ENCODE measurements at places on chromosomes 11 and 22.

- H3K4me1 ChIP-seq = no peaks in the 10 kb centered on the region
- no peak overlapping the region for H3K4me3 ChIP-seq
- DNase-seq = no peak
- H3K36me3 ChIP-seq = peaks cover 14% of the 10 kb centered on the region
These were observed 18.3 kb downstream of the RCN1 start for GRCh38 chr11:32109138-32109537.

GRCh38 chr11:106043540-106043939 lies 21.5 kb upstream of the MSANTD4 start:
- H3K4me3 ChIP-seq = no peak overlapping the region
- H3K27ac ChIP-seq = no peak overlapping the region
- H3K36me3 ChIP-seq = no peaks in the 10 kb centered on the region
- no peaks in the 10 kb centered on the region for H3K27me3 ChIP-seq

- DNase-seq = no peak
- H3K27ac ChIP-seq = no peak overlapping the region
- H3K36me3 ChIP-seq = no peaks in the 10 kb centered on the region
- peaks cover 15% of the 10 kb centered on the region for H3K4me1 ChIP-seq
- no peak overlapping the region for H3K4me3 ChIP-seq
These were observed 8.1 kb upstream of the NNMT start for GRCh38 chr11:114288136-114288535.

DNA sequence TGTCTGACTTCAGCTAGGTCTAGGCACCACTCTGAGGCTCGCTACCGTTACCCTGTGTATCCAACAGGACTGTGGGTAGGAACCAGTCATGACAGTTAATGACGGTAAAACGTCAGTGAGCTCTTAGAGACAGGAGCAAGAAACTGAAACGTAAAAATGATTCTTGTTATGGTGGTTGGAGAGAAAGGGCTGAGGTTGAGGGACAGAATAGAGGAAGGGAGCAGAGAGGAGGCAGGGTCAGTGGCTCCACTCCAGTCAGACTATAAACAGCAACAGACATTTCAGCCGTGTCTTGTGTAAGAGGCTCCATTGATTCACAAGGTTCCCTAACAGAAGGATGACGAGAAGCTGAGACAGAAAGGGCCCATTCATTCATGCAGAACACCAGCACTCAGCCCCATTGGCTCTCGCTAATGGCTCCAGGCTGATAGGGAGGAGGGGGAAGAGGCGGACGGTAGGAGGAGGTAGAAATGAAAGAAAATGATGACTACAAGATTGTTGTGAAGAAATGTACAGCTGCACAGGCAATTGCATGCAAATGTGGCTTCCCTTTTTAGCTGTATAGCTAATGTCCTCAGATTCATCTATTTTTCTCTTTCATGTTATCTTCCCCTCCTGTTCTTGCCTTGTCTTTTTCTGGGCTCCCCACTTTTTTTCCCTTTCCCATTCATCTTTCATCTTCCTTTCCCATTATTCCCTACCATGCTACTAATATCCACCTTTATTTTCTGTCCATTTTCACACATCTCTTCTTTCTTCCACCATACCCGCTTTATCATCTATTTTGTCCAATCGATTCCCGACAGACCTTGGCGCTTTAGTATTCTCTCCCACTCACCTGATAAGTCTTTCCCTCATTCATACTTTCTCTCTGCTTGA lies 34.3 kb downstream of the ETS1 start:
- H3K4me3 ChIP-seq = no peak overlapping the region
- H3K27me3 ChIP-seq = peaks cover 16% of the 10 kb centered on the region
- peak overlapping the region; percentile 70 for H3K27ac ChIP-seq
- DNase-seq = peak; percentile 56

- H3K27ac ChIP-seq = no peak overlapping the region
- no peaks in the 10 kb centered on the region for H3K4me1 ChIP-seq
- DNase-seq = no peak
- H3K4me3 ChIP-seq = no peak overlapping the region
These were observed 32.6 kb downstream of the SVIP start for GRCh38 chr11:22797047-22797446.

GRCh38 chr11:16924462-16924825 lies 89.8 kb downstream of the PLEKHA7 start:
- no peak overlapping the region for H3K4me3 ChIP-seq
- no peak overlapping the region for H3K27ac ChIP-seq

GRCh38 chr11:126992065-126992803 lies 8.3 kb downstream of the KIRREL3 start:
- H3K27me3 ChIP-seq = peaks cover 28% of the 10 kb centered on the region
- H3K4me1 ChIP-seq = peaks cover 16% of the 10 kb centered on the region
- no peak overlapping the region for H3K27ac ChIP-seq
- H3K36me3 ChIP-seq = no peaks in the 10 kb centered on the region

DNA sequence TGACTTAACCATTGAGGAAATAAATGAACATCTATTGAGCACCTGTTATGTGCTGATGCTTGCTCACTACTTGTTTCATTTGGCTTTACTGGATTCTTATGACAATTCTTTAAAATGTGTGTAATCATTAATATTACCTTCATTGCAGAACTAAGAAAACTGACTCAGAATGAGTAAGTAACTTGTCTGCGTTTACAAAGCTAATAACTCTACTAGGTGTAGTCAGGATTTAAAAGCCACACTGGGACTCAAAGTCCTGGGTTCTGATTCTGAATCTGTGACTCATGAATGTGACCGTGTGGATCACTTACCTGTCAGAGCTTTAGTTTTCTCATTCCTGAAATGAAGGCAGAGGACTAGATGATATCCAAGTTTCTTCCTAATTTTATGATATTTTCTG lies 23.4 kb upstream of the KIRREL3 start:
- no peaks in the 10 kb centered on the region for H3K36me3 ChIP-seq
- H3K27me3 ChIP-seq = peaks cover 2% of the 10 kb centered on the region
- no peak overlapping the region for H3K4me3 ChIP-seq
- no peak overlapping the region for H3K27ac ChIP-seq
- no peaks in the 10 kb centered on the region for H3K4me1 ChIP-seq
- no peak for DNase-seq

DNA sequence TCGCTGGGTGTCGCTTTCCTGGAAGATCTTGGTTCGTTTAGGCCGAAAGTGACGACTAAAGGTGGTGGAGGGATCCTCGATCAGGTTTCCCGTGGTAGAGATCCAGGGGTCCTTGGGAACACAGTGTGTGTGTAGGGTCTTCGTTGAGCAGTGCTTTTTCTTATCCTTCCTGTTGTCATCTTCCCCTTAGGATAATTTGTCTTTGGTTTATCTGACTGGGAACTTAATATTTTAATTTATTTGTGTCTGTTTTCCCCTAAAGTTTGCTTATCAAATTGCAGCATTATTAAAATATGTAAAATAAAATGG lies 403 bp downstream of the RBM7 start:
- no peak for DNase-seq
- H3K4me3 ChIP-seq = peak overlapping the region; percentile 92
- peaks cover 7% of the 10 kb centered on the region for H3K36me3 ChIP-seq
- peak overlapping the region; percentile 99 for H3K27ac ChIP-seq

DNA sequence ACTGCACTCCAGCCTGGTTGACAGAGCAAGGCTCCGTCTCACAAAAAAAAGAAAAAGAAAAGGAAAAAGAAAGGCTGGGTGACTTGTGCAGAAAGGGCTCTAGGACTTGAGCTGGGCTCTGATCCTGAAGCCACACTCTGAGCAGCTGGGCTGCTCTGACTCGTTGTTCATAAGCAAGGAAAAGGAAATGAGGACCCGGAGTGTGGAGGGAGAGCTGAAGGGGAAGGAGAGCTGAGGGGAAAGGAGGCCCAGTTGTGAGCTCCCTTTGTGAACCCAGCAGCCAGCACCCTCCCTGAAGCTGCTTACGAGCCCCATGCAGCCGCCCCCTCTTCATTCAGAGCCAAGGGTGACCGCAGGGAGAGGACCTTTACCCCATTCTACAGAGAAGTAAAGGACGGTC lies 12.3 kb upstream of the SH3BP1 start:
- no peaks in the 10 kb centered on the region for H3K27me3 ChIP-seq
- peaks cover 61% of the 10 kb centered on the region for H3K4me1 ChIP-seq
- H3K36me3 ChIP-seq = peaks cover 78% of the 10 kb centered on the region
- no peak overlapping the region for H3K4me3 ChIP-seq
- peak overlapping the region; percentile 53 for H3K27ac ChIP-seq

- H3K4me3 ChIP-seq = no peak overlapping the region
- no peaks in the 10 kb centered on the region for H3K4me1 ChIP-seq
- H3K27ac ChIP-seq = no peak overlapping the region
- H3K36me3 ChIP-seq = no peaks in the 10 kb centered on the region
- DNase-seq = no peak
These were observed 23.5 kb upstream of the ARHGAP42 start for GRCh38 chr11:100663583-100663982.

- H3K27ac ChIP-seq = peak overlapping the region; percentile 77
- peaks cover 34% of the 10 kb centered on the region for H3K4me1 ChIP-seq
- DNase-seq = no peak
- H3K27me3 ChIP-seq = peaks cover 49% of the 10 kb centered on the region
- H3K4me3 ChIP-seq = peak overlapping the region; percentile 56
These were observed 1.1 kb upstream of the CLMP start for GRCh38 chr11:123196060-123196714.

DNA sequence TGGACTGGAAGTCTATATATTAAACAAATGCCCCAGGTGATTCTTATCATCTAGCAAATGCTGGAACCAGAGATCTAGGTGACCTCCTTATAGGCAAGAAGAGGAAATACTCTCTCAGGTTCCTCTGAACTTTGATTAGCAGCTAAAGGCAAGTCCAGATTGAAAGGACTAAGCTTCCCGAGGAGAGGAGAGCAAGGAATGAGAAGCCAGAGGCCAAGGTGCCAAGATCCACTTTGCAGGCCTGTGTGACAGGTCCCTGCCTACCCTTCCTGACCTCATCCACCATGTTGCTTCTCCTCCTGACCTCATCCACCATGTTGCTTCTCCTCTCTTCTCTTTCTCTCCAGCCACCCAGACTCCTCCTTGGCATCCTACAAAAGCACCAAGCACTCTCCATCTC lies 173.2 kb downstream of the LARGE1 start:
- no peaks in the 10 kb centered on the region for H3K27me3 ChIP-seq
- H3K36me3 ChIP-seq = no peaks in the 10 kb centered on the region
- peaks cover 7% of the 10 kb centered on the region for H3K4me1 ChIP-seq
- no peak overlapping the region for H3K27ac ChIP-seq
- H3K4me3 ChIP-seq = no peak overlapping the region
- DNase-seq = no peak

- peak overlapping the region; percentile 67 for H3K4me3 ChIP-seq
- peaks cover 2% of the 10 kb centered on the region for H3K27me3 ChIP-seq
- H3K36me3 ChIP-seq = peaks cover 28% of the 10 kb centered on the region
- H3K27ac ChIP-seq = no peak overlapping the region
- H3K4me1 ChIP-seq = peaks cover 59% of the 10 kb centered on the region
- no peak for DNase-seq
These were observed 531 bp downstream of the PIM3 start for GRCh38 chr22:49961005-49961600.

- no peak overlapping the region for H3K4me3 ChIP-seq
- H3K4me1 ChIP-seq = no peaks in the 10 kb centered on the region
- H3K36me3 ChIP-seq = no peaks in the 10 kb centered on the region
- no peak overlapping the region for H3K27ac ChIP-seq
- H3K27me3 ChIP-seq = peaks cover 11% of the 10 kb centered on the region
These were observed 409.4 kb upstream of the B3GAT1 start for GRCh38 chr11:134821422-134821821.

DNA sequence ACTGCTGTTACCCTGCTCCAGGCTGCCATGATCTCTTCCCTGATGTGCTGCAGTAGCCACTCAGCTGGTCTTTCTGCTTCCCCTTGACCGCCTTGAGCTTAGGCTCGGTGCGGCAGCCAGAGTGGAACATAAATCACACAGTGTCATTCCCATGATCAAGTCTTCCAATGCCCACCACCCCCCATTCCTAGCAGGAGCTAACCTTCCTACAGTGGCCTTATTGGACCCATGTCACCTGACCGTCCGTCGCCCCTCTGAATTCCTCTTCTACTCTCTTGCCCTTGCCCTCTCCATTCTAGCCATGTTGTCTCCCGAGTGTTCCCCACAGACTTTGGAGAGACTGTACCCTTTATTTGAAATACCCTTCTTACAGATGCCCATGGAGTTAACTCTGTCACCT lies 43.4 kb downstream of the OTOG start:
- H3K36me3 ChIP-seq = no peaks in the 10 kb centered on the region
- H3K4me3 ChIP-seq = no peak overlapping the region
- no peak overlapping the region for H3K27ac ChIP-seq
- peaks cover 21% of the 10 kb centered on the region for H3K27me3 ChIP-seq

DNA sequence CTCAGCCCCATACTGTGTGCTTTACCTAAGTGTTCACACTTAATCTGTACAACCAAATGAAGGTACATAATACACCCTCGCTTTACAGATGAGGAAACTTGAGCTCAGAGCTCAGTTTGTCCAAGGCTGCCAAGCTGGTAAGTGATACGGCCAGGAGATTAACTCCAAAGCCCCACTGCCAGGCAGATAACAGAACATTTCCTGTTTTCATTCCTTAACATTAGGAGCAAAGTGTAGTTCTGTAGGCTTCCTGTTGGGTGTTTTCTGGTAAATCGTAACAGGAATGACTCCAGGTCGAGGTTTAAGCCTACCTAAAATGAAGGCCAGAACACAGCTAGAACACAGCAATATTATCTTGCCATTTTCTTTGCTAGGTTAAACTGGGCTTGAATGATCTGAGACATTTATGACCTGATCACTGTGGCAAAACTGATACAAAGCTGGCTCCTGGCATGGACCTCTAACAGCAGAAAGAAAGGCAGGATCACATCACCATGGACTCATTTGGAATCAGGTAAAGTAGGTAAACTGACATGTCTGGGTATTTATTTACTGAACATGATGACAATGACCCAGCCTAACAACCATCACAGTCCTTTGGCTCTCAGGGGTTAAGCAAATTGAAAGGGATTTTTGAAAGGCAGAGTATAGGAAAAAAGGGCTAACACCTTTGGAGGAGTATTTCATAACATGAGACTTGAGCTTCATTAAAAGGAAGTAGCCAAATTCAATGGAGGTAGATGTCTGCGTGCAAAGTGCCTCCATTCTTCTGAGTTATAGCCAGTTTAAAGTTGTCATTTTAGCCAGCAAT lies 3.9 kb upstream of the NUP50 start:
- peaks cover 18% of the 10 kb centered on the region for H3K36me3 ChIP-seq
- H3K27me3 ChIP-seq = no peaks in the 10 kb centered on the region
- DNase-seq = no peak
- H3K4me1 ChIP-seq = peaks cover 9% of the 10 kb centered on the region
- H3K27ac ChIP-seq = no peak overlapping the region

DNA sequence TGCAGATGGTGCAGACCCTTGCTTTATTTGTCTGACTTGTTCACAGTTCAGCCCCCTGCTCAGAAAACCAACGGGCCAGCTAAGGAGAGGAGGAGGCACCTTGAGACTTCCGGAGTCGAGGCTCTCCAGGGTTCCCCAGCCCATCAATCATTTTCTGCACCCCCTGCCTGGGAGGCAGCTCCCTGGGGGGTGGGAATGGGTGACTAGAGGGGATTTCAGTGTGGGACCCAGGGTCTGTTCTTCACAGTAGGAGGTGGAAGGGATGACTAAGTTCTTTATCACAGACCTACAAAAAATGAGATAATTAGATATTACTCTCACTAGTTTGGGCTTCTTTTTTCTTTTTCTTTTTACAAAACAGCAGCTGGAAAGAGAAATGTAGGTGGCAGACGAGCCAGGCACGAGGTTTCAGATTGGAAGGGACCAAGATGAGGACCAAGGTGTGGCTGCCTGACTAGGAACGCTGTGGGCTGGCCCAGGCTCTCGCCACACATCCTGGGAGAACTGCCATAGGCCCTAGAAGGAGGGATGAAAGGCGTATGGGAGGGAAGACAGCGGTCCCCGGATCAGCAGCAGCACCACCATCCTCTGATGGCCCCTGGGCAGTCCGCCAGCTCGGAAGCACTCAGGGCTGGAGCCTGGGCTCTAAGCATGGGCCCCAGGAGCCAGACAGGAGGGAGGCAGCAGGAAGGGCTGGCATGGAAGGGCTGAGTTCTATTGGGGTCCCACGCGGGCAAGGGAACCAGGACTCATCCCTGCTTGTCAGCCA lies 14.2 kb downstream of the TXN2 start:
- H3K27ac ChIP-seq = peak overlapping the region; percentile 13
- no peak for DNase-seq
- H3K4me3 ChIP-seq = no peak overlapping the region
- H3K4me1 ChIP-seq = peaks cover 42% of the 10 kb centered on the region
- peaks cover 54% of the 10 kb centered on the region for H3K36me3 ChIP-seq
